Mesenteric fat pad (tissue), 1 donor: ENCODE measurements at places on chromosomes 12 and 14.

DNA sequence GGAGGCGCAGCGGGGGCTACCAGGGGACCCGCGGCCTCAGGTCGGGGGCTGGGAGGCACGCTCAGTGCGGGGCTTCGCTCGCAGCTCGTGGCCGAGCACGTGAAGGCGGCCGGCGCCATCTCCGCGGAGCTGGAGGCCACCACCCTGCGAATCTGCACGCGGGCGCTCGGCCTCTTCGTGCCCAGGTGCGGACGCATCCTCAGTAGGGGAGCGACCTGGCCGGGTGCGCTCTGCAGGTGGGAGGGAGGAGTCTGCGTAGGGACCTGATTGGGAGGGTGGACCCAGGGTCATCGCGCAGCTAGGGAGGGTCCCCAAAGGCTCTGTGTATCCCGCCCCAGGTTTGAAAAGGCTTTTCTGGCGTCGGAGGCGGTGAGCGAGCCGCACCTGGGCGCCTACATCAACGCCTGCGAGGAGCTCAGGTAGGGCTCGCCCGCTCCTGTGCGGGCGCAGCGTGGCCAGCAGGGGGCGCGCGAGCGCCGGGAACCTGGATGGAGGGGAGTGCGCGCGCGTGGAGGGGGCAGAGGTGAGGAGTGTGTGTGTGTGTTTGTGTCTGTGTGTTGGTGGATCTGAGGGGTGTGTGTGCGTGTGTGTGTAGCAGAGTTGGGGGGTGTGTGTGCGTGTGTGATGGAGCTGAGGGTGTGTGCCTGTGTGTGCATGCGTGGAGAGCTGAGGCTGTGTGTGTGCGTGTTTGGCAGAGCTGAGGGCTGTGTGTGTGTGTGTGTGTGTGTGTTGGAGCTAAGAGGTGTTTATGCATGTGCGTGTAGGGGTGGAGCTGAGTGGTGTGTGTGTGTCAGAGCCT, 10.3 kb downstream of the EXOC3L4 start:
- no peak for DNase-seq

DNA sequence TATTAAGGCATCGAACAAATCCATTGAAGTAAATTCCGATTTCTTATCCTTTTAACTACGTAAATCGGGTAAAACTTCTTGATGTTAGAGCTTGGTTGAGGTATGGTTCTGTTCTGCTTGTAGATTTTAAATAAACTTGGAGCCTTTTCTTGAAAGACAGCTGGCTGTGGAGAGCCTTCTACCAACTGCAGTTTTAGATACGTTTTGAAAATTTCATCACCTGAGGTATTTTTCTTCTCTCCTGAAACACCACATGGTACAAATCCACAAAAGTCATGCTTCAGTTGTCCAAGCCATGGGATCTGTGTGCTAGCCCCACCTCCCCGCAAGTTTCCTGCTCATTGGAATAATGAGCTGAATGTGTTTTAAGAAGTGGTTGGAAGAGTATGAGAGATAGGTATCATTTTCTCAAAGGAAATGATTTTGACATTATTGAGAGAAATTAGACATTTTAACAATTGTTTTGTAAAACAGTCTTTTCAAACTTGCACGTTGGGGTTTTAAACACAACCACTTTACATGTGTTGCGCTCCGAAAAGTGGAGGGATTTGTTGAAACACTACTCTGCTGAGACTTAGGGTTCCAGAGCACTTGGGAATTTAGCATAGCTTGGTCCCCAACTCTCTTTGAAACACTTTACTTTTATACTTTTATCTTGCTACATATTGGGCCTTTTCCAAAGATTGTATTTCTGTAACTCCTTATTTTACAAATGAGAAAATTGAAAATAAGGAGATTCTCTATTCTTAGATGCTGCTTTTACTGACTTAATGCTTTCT, 1.4 kb downstream of the PPM1A start:
- DNase-seq, result no peak

GRCh38 chr12:2795291-2796186, 769 bp downstream of the FKBP4 start:
- peak; percentile 92 for DNase-seq

DNA sequence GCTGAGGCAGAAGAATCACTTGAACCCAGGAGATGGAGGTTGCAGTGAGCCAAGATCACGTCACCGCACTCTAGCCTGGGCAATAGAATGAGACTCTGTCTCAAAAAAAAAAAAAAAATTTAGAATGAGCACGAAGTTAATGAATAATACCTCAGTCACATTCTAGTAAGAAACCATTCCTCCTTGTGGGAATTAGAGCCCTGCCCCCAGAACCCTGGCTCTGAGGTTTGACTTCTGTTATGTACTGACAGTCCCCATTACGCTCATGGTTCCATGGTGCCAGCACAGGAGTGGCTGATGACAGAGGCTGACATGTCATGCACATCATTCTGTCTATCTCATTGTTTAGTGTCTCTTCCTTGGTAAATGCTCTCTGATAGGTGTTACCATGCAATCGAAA, 132.6 kb upstream of the FGD4 start:
- no peak for DNase-seq

- DNase-seq, result no peak
Measured at GRCh38 chr14:24734917-24735500, 101.0 kb upstream of the GZMB start.

GRCh38 chr12:5568325-5568981, 136.5 kb downstream of the NTF3 start:
- DNase-seq, result no peak

DNA sequence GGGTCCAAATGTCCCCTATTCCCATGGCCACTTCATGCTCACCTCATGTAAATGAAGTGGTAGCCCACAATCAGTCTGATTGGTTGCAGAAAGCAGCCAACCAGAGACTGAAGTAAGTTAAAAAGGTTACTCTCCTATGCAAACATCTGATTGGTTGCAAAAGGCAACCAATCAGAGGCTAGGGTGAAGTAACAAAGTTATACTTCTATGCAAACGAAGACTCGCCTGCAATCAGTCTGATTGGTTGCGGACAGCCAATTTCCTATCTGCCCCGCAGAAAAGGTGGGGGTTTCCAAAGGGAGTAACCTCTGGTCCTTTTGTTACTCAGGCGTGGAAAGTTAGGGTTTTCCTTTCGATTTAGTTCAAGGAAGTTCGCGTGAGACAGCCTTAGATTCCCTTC, 208.1 kb upstream of the NEDD1 start:
- DNase-seq, result no peak

DNA sequence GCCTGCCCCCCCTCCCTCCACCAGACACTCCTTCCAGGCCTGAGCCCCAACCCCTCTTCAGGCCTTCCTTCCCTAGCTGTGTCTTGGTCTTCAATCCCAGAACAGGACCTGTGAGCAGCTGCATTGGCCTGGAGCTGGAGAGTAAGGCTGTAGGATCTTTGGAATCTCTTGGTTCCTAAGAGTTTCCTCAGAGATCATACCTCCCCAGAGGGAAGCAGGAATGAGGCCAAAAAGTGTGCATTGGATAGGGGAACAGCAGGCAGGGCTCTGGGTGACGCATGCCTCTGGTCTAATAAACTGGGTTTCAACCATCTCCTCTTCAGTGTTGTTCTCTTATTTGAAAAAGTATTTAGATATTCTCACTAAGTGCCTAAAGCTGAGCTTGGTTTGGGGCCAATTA, 1.8 kb upstream of the SMARCD1 start:
- no peak for DNase-seq

GRCh38 chr14:84874436-84874835, 655.5 kb upstream of the FLRT2 start:
- no peak for DNase-seq

DNA sequence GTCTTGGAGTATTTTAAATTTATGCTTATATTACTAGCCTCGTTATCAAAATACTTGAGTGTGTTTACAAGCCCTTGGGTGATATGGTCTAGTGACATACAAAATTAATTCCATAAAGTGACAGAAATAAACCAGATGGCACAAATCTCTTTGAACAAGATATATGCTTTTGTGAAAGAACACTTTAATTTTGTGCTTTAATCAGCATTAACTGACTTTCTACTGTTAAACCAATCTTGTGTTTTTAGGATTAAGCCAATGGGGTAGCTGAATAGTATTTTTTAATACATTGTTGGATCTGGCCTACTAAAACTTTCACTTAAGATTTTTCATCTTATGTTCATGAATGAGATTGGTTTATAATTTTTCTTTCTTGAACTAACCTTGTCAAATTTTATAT, 30.4 kb upstream of the GCH1 start:
- no peak for DNase-seq

DNA sequence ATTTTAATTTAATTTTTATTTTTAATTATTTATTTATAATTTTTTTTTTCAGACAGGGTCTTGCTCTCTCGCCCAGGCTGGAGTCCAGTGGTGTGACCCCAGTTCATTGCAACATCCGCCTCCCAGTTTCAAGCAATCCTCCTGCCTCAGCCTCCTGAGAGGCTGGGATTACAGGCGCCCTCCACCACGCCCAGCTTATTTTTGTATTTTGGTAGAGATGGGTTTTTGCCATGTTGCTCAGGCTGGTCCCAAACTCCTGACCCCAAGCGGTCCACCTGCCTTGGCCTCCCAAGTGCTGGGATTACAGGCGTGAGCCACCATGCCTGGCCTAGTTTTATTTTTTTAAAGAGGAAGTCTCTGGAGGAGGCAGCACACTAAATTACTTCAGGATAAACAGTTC, 13.7 kb upstream of the PEBP1 start:
- no peak for DNase-seq

DNA sequence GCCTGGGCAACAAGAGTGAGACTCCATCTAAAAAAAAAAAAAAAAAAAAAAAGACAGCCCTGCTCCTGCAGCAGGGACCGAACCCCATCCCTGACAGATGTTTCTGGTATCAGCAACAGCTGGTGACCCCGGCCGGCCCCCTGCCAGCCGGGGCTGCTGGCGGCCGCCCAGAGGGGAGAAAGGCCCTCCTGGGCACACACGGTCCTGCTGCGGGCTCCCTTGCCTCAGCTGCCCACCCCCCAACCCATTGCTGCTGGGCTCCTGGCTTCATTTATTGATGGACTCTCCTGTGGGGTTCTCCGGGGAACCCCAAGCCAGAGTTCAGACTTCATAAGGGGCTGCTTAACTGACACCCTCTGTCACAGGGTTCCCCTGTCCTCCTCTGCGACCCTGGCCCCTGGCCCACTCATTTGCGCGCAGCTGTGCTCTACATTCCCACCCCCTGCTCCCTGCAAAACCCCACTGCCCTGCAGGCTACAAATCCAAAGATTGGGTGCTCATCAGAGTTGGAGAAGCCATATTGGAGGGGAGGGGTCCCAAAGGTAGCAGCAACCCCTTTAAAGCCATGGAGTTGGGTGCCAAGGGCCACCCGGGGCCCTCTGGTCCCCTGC, 103.6 kb upstream of the RTL1 start:
- DNase-seq, result no peak

DNA sequence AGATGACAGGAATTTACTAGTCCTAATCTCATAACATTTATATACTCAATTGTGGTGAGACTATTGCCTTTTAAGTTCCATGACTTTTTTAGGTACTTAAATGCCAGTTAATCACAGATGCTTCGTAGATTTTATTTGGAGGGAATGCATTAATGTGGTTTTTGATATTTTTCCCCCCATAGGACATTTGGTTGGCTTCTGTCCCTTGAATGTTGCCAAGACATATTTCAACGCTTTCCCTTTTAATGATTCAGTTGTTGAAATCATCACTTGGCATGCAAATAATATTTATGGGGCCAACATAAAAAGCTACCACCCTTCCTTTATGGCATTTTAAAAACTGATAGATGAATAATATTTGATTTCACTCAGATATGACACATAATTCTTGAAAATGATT, 172.1 kb downstream of the ACSS3 start:
- DNase-seq, result no peak

- DNase-seq, result no peak
Measured at GRCh38 chr12:460261-461230, 807 bp downstream of the B4GALNT3 start.
